Stimulated activated CD4-positive, alpha-beta T cell treated with anti-CD3 and anti-CD28 coated beads, Interleukin-4, amount 100 ng/mL, for 24 hours (primary cell): ENCODE measurements at places on chromosomes 5 and 9.

GRCh38 chr5:103674739-103675138, 112.2 kb upstream of the NUDT12 start:
- DNase-seq = no peak

GRCh38 chr5:148381906-148382305, 1.9 kb upstream of the FBXO38 start:
- DNase-seq = no peak

GRCh38 chr9:115328228-115328627, 210.3 kb upstream of the TNC start:
- no peak for DNase-seq

GRCh38 chr9:126705767-126706697, 92.3 kb downstream of the LMX1B start:
- peak; percentile 82 for DNase-seq
